GM23338 (cell line): ENCODE measurements at places on chromosomes 3 and 15. TPM values are rescaled to one million over a fixed set of nuclear protein-coding genes. Genes with fewer than 3 reads are reported as not detected.

GRCh38 chr3:90010341-90010740 lies 902.9 kb downstream of the EPHA3 start:
- H3K4me1 ChIP-seq, result peaks cover 10% of the 10 kb centered on the region
- no peaks in the 10 kb centered on the region for H3K36me3 ChIP-seq
- no peak overlapping the region for H3K27ac ChIP-seq
- H3K4me3 ChIP-seq, result no peak overlapping the region
- peak; percentile 55 for DNase-seq
- H3K27me3 ChIP-seq, result no peaks in the 10 kb centered on the region

DNA sequence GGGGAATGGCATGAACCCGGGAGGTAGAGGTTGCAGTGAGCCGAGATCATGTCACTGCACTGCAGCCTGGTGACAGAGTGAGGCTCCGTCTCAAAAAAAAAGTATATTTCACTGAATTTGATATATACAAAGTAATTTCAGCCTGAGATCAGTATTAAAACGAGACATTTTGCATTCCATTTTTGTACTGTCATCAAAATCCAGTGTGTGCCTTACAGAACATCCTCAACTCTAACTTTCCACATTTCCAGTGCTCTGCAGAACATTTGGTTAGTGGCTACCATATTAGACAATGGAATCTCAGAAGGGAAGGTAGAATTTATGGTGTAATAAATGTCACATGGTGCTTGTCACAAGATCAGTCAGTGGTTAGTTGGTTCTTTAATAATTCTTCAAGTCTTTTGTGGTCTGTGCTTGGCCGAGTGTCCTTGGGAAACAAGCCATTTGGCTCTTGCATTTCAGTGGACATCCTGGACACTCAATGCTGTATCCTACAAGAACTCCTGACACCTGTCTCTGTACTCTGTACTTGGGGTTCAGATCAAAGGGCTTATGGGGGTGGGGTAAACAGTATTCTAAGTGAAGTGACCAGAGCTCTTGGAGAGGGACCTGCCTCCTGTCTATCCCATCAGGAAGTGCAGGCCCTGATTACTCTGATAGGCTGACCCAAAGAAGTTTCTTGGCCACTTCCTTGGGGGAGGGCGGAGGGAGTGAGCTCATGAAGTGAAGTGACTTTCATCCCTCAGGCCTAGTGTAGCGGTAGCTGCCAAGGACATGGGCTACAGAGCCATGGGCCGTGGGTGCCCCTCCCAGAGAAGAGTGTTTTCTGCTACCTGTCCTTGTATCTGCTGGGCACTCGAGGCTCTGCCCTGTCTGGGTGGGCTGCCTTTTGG lies 3.7 kb downstream of the ACVR2B start:
- no peak overlapping the region for H3K27ac ChIP-seq
- H3K4me1 ChIP-seq, result peaks cover 32% of the 10 kb centered on the region
- no peaks in the 10 kb centered on the region for H3K27me3 ChIP-seq
- no peak overlapping the region for H3K4me3 ChIP-seq
- H3K36me3 ChIP-seq, result no peaks in the 10 kb centered on the region
- DNase-seq, result peak; percentile 33

- no peak overlapping the region for H3K27ac ChIP-seq
- H3K4me3 ChIP-seq, result no peak overlapping the region
- no peak for DNase-seq
- no peaks in the 10 kb centered on the region for H3K27me3 ChIP-seq
- no peaks in the 10 kb centered on the region for H3K4me1 ChIP-seq
Observed at GRCh38 chr3:107904536-107905066, 186.2 kb downstream of the CD47 start.

- peak; percentile 78 for DNase-seq
- peaks cover 44% of the 10 kb centered on the region for H3K27me3 ChIP-seq
- H3K27ac ChIP-seq, result no peak within 1 kb of the TSS
- peaks cover 7% of the 10 kb centered on the region; the same call in 1 of the 2 replicates for H3K4me1 ChIP-seq
Observed at GRCh38 chr3:96813820-96814650, at the start of gene EPHA6. Gene EPHA6, plus strand, starts transcription at chr3:96814594.

- DNase-seq, result no peak
- H3K4me1 ChIP-seq, result peaks cover 22% of the 10 kb centered on the region
- no peaks in the 10 kb centered on the region for H3K27me3 ChIP-seq
- no peak overlapping the region for H3K27ac ChIP-seq
- no peaks in the 10 kb centered on the region; the same call in 1 of the 2 replicates for H3K36me3 ChIP-seq
Observed at GRCh38 chr3:138405486-138405885, 28.9 kb upstream of the ESYT3 start.

GRCh38 chr3:158845765-158846350 lies 44.0 kb downstream of the MFSD1 start:
- H3K27me3 ChIP-seq, result no peaks in the 10 kb centered on the region
- no peaks in the 10 kb centered on the region for H3K36me3 ChIP-seq
- H3K4me3 ChIP-seq, result no peak overlapping the region
- H3K4me1 ChIP-seq, result no peaks in the 10 kb centered on the region
- peak; percentile 71 for DNase-seq

The PLOD2 gene
- 30.5 and 31.7 TPM in 2 replicates for total RNA-seq

The SLC28A2 gene
- not detected in 2 replicates for total RNA-seq

The NR2E3 gene
- 0.62 and 1.3 TPM in 2 replicates for total RNA-seq

The FAM81A gene
- 1.7 and 4.1 TPM in 2 replicates for total RNA-seq

The ACTRT3 gene
- total RNA-seq, result 5.2 and 6.4 TPM in 2 replicates

The FBN1 gene
- total RNA-seq, result 3.5 and 3.8 TPM in 2 replicates

The DLL4 gene
- total RNA-seq, result 0.31 and 0.62 TPM in 2 replicates
